ENCODE measurements at places on chromosomes 5 and 9. TPM values are rescaled to one million over a fixed set of nuclear protein-coding genes. Genes with fewer than 3 reads are reported as not detected.
A peak's percentile ranks its signal among the peaks of the same experiment; 100 is the strongest.

The GRXCR2 gene
- not detected for total RNA-seq

- H3K36me3 ChIP-seq, result no peaks in the 10 kb centered on the region
- H3K4me3 ChIP-seq, result no peak overlapping the region
- H3K4me1 ChIP-seq, result no peaks in the 10 kb centered on the region
Observed at GRCh38 chr9:88370346-88370745, 17.9 kb upstream of the SPIN1 start.

- no peaks in the 10 kb centered on the region for H3K27me3 ChIP-seq
- peak overlapping the region; percentile 32 for H3K27ac ChIP-seq
- peaks cover 65% of the 10 kb centered on the region for H3K4me1 ChIP-seq
- H3K36me3 ChIP-seq, result peaks cover 16% of the 10 kb centered on the region
- peak; percentile 90 for DNase-seq
Observed at GRCh38 chr5:96978812-96979449, 43.1 kb downstream of the LNPEP start.

GRCh38 chr5:96609369-96609768 lies 52.8 kb upstream of the CAST start:
- no peaks in the 10 kb centered on the region for H3K27me3 ChIP-seq
- H3K27ac ChIP-seq, result no peak overlapping the region
- no peak for DNase-seq
